ENCODE measurements at places on chromosomes 12 and 14. TPM values are rescaled to one million over a fixed set of nuclear protein-coding genes. Genes with fewer than 3 reads are reported as not detected.

- peak; percentile 92 for DNase-seq
- H3K27me3 ChIP-seq, result no peaks in the 10 kb centered on the region
- no peak overlapping the region for H3K27ac ChIP-seq
- H3K4me1 ChIP-seq, result peaks cover 14% of the 10 kb centered on the region
- no peaks in the 10 kb centered on the region for H3K36me3 ChIP-seq
Observed at GRCh38 chr14:64823305-64823861, 56.3 kb downstream of the SPTB start.

DNA sequence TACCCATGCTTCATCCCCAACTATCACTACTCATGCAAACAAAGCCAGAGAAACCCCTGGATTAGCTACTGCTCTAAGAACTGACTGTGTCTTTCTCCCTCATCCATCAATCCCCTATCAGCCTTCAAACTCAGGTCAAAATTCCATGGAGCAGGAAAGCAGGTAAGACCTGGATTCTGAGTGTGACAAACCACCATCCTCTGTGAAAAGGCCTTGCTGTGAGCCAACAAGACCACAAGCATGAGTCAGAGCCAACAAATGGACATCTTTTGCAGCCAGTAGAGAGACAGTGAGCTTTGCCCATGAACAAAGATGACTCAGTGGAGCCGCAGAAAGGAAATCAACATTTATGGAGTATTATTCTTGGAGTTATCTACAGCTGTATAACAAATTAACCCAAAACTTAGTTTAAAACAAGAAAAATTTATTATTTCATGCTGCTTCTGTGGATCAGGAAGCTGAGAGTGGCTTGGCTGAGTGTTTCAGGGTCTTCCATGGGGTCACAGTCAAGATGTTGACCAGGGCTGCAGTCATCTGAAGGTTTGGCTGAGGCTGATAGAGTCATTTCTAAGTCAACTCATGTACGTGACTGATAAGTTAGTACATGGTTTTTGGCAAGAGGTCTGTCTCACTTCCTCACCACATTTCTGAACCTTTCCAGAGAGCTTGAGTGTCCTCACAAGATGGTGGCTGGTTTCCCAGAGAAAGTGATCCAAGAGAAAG lies 61.1 kb downstream of the PITPNM2 start:
- no peak overlapping the region for H3K4me3 ChIP-seq
- DNase-seq, result no peak
- H3K36me3 ChIP-seq, result no peaks in the 10 kb centered on the region
- H3K27me3 ChIP-seq, result no peaks in the 10 kb centered on the region

PIWIL1 gene
- 3.5 TPM for total RNA-seq

DNA sequence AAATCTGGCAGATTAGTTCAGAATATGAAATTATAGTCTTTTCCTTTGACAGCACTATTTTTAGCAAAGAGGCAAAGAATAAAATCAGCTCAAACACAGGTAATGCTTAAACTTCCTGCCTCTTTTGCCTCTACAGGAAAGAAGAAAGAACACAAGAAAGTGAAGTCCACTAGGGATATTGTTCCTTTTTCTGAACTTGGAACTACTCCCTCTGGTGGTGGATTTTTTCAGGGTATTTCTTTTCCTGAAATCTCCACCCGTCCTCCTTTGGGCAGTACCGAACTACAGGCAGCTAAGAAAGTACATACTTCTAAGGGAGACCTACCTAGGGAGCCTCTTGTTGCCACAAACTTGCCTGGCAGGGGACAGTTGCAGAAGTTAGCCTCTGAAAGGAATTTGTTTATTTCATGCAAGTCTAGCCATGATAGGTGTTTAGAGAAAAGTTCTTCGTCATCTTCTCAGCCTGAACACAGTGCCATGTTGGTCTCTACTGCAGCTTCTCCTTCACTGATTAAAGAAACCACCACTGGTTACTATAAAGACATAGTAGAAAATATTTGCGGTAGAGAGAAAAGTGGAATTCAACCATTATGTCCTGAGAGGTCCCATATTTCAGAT lies 17.4 kb downstream of the TMPO start:
- no peaks in the 10 kb centered on the region for H3K27me3 ChIP-seq
- DNase-seq, result no peak
- no peak overlapping the region for H3K27ac ChIP-seq
- no peak overlapping the region for H3K4me3 ChIP-seq
- no peaks in the 10 kb centered on the region for H3K4me1 ChIP-seq

KRT71 gene
- total RNA-seq, result not detected

LALBA gene
- total RNA-seq, result not detected

- no peaks in the 10 kb centered on the region for H3K27me3 ChIP-seq
- no peaks in the 10 kb centered on the region for H3K36me3 ChIP-seq
- H3K27ac ChIP-seq, result peak overlapping the region; percentile 79
- DNase-seq, result peak; percentile 84
- H3K4me3 ChIP-seq, result peak overlapping the region; percentile 58
- peaks cover 68% of the 10 kb centered on the region for H3K4me1 ChIP-seq
Observed at GRCh38 chr12:112979041-112979680, 842 bp downstream of the OAS2 start.

- peaks cover 38% of the 10 kb centered on the region for H3K27me3 ChIP-seq
- peak within 1 kb of the TSS; percentile 41 for H3K4me3 ChIP-seq
- H3K4me1 ChIP-seq, result peaks cover 27% of the 10 kb centered on the region
- no peak for DNase-seq
- H3K36me3 ChIP-seq, result no peaks in the 10 kb centered on the region
Observed at GRCh38 chr12:106138633-106139421, at the start of gene NUAK1. Gene NUAK1 (minus strand): TSS chr12:106138954. CDS start chr12:106138653, 301 bp downstream.

GRCh38 chr12:103834942-103835341 lies 6.1 kb downstream of the NT5DC3 start:
- H3K4me1 ChIP-seq, result peaks cover 15% of the 10 kb centered on the region
- no peak overlapping the region for H3K4me3 ChIP-seq
- DNase-seq, result no peak
- H3K27ac ChIP-seq, result no peak overlapping the region
- H3K36me3 ChIP-seq, result no peaks in the 10 kb centered on the region
